ENCODE measurements at places on chromosomes 7 and 10. TPM values are rescaled to one million over a fixed set of nuclear protein-coding genes. Genes with fewer than 3 reads are reported as not detected.

- DNase-seq: no peak
Observed at GRCh38 chr10:80057171-80057570, 21.3 kb upstream of the TMEM254 start.

GRCh38 chr7:67781841-67782240, 785.2 kb downstream of the TYW1 start:
- no peak for DNase-seq

DNA sequence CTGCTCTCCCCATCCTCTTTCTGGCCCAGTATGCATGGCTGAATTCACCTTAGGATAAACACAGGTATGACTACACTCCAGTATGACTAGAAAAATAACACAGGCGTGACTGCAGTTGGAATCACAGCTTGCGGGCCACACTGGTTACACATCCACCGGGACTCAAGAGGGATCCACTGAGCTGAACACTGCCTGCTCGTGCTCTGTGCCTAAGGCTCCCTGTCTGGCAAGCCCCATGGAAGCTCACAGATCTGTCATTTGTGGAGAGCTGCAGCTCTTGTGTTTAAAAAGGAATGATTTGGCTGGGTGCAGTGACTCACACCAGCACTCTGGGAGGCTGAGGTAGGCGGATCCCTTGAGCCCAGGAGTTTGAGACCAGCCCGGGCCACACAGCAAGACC, 26.8 kb downstream of the VOPP1 start:
- no peak for DNase-seq

GRCh38 chr10:132735923-132736391, 50.0 kb downstream of the NKX6-2 start:
- no peak for DNase-seq

Gene UPP1
- total RNA-seq: 10.6 TPM

DNA sequence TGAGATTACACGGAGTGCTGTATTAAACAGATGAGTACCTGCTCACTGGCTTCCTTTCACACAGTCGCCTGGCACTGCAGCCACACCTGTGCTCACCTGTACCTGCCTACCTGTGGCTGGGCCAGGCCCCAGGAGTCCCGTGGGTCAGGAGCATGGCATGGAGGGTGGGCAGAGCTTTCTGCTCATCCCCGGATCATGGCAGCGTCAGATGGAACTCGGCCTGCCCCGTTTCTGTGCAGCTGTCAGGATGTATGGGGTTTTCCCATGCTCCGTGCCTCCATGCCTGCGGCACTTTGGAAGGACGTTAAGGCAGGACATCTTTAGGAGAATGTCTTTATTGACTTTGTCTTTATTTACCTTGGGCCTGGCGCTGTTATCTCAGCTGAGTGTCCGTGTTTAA, 112.2 kb downstream of the MGMT start:
- DNase-seq: no peak

GRCh38 chr10:8473205-8473604, 418.7 kb downstream of the GATA3 start:
- DNase-seq: no peak

- no peak for DNase-seq
Observed at GRCh38 chr10:26368463-26368862, 69.7 kb upstream of the APBB1IP start.

Gene CCDC7
- total RNA-seq: 9.5 TPM

GRCh38 chr10:25934621-25935139, 651 bp downstream of the MYO3A start:
- peak; percentile 51 for DNase-seq

DNA sequence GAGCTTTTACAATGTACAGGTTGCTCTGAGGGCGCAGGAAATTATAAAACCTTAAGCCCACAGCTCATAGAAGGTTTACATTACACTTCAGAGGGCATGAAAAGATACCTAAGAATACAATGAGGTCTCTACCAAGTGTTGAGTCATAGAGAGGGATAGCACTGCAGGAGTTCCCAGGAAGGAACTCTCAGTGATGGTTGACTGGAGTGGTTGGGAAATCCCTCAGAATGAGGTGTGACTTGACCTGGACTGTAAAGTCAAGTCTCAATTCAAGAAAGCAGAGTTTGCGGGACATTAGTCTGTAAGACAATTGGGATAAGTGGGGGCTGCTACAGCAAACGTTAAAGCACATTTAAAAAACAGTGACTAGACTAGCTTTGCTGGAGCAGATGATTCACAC, 21.9 kb downstream of the TNKS2 start:
- DNase-seq: no peak

GRCh38 chr7:1124816-1125602, 35.0 kb downstream of the ZFAND2A start:
- no peak for DNase-seq

Gene ABCC2
- 0.75 TPM for total RNA-seq

DNA sequence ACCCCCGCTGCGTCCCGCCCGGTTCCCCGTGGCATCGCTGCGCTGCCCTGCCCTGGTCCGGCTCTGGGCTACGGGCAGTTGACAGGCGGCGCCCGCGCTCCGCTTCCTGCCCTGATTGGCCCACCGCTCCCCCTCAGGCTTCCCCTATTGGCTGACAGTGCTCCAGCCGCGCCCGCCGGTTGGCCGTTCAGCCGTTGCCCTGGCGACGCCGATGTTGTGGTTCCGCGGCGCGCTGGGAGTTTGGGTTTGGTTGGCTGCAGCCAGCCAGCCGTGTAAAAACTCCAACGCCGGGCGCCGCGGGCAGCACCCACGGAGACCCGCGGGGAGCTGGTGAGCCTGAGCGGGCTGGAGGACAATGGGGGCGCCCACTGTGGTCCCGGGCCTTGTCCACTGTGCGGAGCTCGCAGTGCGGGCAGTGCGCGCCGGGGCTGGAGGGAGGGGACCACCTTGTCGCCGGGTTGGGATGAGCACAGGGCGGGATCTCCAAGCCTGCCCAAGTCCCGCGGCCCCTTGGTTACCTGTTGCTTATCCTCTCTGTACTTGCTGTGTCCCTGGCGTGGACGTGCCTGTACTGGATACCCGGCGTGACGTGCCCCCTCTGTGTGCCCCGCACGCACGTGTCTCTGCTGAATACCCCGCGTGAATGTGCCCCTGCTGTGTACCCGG, at the start of gene C7orf57:
Gene C7orf57 (plus strand): TSS at position 243 of the 666 bp plus-strand sequence. CDS start 766 bp downstream, outside the sequence.
- peak; percentile 82 for DNase-seq

DNA sequence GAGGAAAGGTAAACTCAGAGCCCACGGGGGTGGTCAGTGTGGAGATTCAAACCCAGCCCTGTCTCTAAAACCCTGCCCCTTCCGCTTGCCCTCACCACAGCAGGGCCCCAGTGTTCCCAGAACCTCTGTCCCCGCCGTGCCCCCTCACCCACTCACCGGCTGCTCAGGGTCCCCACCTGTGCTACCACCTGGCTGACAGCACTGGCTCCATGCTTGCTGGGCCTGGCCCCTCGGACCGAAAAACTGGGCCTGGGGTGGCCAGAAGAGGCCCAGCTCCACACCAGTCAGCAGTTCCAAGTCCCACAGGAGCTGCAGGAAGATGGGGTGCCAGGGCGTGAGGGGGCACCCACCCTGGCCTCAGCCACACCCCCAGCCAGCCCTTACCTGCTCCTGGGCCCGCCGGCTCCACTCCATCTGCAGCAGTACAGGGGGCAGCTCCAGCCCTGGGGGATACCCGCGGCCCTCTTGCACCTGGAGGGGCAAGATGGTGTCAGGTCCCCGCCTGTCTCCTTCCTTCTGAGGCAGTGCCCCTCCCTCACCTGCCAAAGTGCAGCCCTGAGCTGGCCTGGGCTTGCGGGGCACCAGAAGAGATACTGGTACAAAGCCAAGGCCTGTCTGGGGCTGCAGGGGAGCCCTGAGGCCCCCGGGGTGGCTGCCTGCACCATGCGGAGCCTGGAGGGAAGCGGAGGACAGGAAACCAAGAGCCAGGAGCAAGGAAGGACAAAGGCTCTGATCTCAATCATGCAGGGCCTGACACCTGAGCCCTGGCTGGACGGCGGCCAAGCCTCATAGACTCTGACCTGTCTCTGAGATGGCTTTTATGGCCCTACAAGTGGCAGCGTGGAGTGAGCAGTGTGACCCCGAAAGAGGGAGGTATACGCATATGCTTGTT, 11.7 kb downstream of the ATP6V1F start:
- no peak for DNase-seq

- DNase-seq: no peak
Observed at GRCh38 chr7:44375926-44376342, 50.5 kb upstream of the CAMK2B start.

- no peak for DNase-seq
Observed at GRCh38 chr7:44227911-44228310, 27.1 kb downstream of the YKT6 start.

DNA sequence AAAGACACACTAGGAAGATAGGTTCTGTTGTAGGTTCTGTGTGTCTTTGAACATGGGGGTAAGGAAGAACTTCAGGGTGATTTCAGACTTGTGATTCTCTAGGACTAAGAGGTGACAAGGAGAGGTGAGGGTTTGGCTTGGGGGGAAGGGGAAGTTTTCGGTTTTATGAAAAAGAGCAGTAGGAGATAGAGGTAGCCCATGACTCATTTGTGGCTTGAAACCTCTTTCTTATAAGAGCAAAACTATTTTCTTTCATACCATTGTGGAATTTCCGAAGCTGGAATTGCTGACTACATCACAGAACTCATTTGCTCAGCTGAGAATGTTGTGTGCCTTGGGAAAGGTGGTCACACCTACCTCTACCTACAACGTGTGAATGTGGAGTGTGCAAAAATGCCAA, 39.6 kb upstream of the IKZF1 start:
- DNase-seq: no peak

- no peak for DNase-seq
Observed at GRCh38 chr7:110944966-110945644, 145.8 kb upstream of the LRRN3 start.

Gene ZDHHC6
- 46.8 TPM for total RNA-seq

Data from progenitor cell of endocrine pancreas (in vitro differentiated cells).